ENCODE measurements at places on chromosomes 5 and 9.

DNA sequence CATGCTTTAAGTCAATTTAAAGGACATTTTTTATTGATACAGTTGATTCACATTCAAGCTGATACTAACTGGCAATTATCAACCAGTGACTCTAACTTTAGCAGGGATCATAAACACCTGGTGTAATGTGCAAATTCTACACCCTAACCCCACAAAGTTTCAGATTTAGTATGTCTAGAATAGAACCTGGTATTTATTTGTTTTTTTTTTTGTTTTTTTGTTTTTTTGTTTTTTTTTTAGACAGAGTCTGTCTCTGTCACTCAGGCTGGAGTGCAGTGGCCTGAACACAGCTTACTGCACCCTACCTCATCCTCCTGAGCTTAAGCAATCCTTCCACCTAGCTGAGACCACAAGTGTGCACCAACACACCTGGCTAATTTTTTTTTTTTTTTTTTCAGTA, 311.2 kb upstream of the SEMA6A start:
- no peak for DNase-seq

DNA sequence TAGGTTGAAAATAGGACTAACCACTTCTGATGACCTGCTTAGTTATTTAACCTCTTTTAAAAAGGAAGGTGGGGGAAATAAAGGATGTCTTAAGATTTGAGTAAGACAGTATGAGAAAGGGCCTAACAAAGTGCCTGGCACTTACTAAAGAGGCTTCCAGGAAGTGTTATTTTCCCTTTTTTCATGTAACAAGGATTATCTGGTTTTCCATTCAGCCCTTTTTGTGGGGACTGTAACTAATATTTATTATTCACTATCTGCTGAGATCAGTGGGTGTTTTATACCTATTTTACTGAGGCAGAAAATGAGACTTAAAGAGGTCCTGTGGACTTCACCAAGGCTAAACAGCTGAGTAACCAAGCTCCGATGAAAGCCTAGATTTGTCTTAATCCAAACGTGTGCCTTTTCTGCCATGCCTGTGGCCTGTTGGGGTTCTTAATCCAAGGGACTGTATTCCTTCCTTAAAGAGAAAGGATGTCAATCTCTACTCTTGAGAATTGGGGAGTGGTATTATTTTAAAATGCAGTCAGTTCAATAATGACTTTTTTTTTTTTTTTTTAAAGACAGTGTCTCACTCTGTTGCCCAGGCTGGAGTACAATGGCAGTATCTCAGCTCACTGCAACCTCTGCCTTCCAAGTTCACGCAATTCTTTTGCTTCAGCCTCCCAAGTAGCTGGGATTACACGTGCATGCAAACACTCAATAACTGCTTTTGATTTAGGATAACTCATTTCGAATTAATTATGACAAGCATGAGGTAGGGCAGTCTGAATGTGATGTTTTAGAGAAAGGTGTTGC, 6.5 kb downstream of the JMY start:
- no peak for DNase-seq

GRCh38 chr5:123700624-123701287, 188.8 kb downstream of the CSNK1G3 start:
- peak; percentile 60 for DNase-seq

GRCh38 chr9:133705576-133705975, 32.6 kb downstream of the SARDH start:
- no peak for DNase-seq

DNA sequence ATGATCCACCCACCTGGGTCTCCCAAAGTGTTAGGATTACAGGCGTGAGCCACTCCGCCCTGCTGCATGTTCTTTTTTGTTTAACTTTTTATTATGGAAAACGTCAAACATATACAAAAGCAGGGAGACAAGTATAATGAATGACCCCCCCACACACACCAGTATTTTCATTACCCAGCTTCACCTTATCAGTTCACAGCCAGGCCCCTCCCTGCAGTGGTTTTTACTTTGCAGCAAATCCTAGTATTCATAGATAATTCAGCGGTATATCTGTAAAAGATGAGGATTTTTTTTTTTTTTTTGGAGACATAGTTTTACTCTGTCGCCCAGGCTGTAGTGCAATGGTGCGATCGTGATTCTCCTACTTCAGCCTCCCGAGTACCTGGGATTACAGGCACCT, 2.3 kb downstream of the POMT1 start:
- no peak for DNase-seq

GRCh38 chr9:113011911-113012381, at the start of gene ZNF883:
TSS of gene ZNF883 (minus strand) at chr9:113012192.
- DNase-seq, result no peak

DNA sequence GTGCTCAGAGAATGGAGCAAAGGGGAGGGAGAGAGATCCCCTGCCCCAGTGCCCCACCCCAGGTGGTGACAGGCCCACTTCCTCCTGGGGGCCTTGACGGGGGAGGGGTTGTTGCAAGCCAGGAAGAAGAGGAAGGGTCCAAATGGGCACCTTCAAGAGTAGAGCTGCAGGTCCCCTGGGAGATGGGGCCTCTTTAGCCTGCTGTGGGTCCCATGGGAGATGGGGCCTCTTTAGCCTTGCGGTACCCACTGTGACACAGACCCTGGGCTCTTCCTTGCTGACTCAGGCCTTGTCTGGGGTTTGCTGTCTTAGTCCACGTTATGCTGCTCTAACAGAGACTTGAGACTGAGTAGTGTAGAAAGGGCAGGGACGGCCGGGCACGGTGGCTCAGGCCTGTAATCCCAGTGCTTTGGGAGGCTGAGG, 9.6 kb upstream of the TOR4A start:
- DNase-seq, result no peak

- peak; percentile 4 for DNase-seq
These were observed 61.9 kb downstream of the NSD1 start for GRCh38 chr5:177195307-177195952.

- no peak for DNase-seq
These were observed 90.9 kb upstream of the GPR151 start for GRCh38 chr5:146606893-146607292.

DNA sequence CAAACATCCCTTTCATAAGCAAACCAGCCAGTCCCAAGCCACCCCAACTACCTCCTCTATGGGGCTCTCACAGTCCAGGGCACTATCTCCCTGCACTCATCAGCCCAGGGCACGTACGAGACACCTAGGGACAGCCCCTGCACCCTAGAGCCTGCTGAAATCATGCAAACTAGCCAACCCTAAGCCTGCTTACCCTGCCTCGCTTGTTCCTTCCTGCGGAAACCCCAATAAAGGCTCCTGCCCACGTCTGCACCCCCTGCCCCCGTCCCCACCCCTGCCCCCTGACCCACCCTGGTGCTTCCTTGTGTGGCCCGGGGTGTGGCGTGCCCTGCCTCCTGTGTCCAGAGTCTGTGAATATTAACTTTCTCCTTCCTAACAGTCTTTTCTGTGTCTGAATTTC, 135.9 kb downstream of the GADD45G start:
- no peak for DNase-seq

GRCh38 chr9:80522465-80522864, 950.7 kb downstream of the TLE4 start:
- DNase-seq, result no peak

GRCh38 chr5:107990881-107991810, 320.4 kb upstream of the EFNA5 start:
- no peak for DNase-seq

DNA sequence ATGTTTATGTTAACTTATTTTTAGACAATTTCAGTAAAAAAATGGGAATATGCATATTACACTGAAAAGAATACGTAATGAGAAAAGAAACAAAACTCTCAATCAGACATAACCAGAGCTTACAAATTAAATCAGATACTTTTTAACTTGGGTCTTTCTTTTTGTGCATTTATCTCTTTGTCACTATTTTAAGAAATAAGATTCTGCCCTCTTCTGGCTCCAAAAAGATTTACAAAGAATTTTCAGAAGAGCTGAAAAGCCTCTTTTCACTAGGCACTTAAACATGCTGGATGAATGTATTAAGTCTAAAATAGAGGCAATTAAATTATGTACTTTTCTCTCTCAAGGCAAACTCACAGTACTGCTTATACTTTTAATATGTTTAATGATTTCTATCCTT, 55.5 kb downstream of the CEP120 start:
- DNase-seq, result no peak

DNA sequence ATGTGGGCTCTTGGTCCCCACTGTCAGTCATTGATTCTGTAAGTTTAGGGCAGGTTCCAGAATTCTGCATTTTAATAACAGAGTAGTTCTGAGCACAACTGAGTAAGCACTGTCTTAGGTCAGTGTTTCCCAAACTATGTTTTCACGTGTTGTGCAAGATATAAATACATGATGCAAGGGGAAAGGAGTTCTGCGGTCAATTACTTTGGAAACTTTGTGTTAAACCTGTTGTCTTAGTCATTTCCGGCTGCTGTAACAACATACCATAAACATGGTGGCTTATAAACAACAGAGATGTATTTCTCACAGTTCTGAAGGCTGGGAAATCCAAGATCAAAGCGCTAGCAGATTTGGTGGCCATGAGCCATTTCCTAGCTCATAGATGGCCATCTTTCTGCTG, 69.8 kb downstream of the EQTN start:
- no peak for DNase-seq

GRCh38 chr9:126979461-126979860, 64.9 kb downstream of the RALGPS1 start:
- DNase-seq, result no peak

DNA sequence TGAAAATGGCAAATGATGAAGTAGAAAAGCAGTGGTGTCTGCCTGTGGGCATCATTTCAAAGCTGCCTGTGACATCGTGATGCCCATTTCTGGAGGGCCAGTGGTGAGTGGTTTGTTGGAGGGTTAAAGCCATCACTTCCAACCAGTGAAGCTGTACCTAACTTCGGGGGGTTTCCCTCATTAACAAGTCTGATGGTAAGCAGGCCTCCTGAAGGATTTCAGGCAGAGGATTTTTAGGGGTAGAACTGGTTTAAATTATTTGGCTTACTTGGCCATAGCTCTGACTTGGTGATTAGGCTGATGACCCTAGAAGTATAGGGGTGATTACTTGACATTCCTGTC, 10.7 kb downstream of the TNFAIP8 start:
- no peak for DNase-seq

- no peak for DNase-seq
These were observed 40.3 kb downstream of the PRKACG start for GRCh38 chr9:68973619-68974018.

DNA sequence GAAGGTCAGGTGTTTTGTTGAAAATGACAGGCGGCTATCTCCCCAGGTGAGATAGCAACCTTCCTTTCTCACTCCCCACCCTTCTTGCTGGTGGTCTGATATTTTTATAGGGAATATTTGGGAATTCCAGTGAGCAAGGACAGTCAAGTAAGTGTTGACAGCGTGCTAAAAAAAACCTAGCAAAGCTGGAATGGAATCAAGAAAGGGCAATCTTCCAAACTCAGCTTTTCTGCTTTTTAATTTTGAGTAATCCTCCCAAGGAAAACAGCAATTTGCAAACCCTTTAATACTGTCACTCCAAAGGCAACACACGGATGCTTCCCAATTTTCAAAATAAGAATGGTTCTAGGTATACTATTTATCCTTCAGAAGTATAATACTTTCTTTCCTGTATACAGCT, 143.7 kb upstream of the PCA3 start:
- DNase-seq, result no peak

DNA sequence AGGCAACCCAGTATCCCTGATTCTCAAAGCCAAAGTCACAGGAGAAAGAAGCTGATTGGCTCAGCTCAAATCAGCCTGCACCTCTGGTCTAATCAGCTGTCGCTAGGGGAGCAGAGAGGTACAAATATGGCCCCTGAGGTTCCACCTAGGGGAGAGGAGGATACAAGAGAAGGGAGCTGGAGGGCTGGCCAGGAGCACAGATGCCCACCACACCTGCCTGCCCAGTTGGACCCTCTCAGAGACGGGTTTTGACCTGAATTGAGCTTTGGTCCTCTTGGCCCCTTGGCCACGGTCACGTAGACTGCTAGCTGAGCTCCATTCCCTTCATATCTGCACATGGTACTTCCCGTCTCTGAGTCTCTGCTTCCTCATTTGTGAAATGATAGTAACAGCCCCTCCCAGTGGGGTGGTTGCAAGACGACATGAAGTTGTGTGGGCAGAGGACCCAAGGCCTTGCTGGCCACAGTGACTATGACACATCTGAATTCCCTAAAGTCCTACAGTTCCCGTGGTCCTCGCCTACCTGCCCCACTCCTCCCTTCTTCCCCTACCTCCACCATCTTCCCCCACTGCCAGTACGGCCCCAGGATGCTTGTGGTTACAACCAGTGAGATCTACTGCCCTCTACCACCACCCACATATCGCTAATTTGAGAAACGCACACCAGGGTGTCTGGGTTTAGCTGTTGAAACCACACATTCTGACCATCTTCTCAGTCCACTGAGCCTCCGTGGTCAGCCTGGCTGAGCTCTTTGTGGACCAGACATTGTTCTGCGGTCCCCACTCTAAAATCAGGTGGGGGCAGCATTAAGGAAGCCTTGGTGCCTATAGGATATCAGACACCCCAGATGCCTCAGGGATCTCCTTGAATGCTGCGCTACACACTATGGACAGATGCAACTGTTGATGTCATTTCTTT, 60.3 kb upstream of the NEK6 start:
- DNase-seq, result no peak

DNA sequence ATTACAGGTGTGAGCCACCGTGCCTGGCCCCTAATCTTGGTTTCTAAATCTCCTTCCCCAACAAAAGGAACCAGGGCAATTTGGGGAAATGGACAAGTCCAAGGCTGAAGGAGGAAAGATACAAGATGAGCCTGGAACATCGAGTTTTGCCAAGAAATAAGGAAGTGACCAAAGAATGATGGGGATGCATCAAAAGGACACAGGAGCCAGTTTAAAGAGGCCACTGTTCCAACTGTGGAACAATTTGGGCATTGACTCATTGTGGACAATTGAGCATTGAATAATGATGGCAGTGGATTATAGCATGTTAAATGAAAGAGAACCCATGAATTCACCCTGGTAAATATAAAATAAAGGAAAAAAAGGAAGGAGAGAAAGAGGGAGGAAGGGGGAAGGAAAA, 47.5 kb downstream of the DUSP1 start:
- DNase-seq, result no peak

- DNase-seq, result no peak
These were observed 147.2 kb upstream of the LHFPL2 start for GRCh38 chr5:78795757-78796156.

- DNase-seq, result no peak
These were observed at the start of gene ANXA2R for GRCh38 chr5:43040287-43041098. TSS of gene ANXA2R (minus strand) at chr5:43040319. CDS start at chr5:43040046, 273 bp downstream.

GRCh38 chr5:81313686-81314085, 12.3 kb downstream of the ZCCHC9 start:
- DNase-seq, result no peak
